ENCODE measurements at places on chromosomes 5 and 9.

- peak; percentile 49 for DNase-seq
These were observed 107.2 kb downstream of the PDE4D start for GRCh38 chr5:59786334-59786805.

- DNase-seq = no peak
These were observed 31.6 kb downstream of the DAB2IP start for GRCh38 chr9:121682926-121683515.

- no peak for DNase-seq
These were observed 270.7 kb upstream of the PAPPA start for GRCh38 chr9:115882911-115883310.

DNA sequence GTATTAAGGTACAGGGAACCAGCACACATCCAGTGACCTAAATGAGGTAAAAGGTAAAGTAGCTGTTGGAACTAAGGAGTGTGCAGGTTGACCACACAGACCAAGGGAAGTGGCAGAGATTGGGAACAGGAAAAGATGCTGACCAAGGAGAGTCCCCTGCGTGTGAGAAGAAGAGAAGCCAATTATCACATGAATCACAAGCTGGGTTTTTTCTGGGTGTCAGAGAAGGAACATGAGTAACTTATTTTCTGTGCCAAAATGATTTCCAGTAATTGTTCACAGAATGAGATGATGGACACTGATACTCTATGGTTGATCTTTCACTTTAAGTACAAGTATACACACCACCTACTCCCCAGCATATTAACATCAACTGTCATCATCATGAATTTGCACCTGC lies 130.7 kb upstream of the ACO1 start:
- peak; percentile 32 for DNase-seq

GRCh38 chr9:99296291-99296951 lies 74.3 kb downstream of the SEC61B start:
- no peak for DNase-seq

DNA sequence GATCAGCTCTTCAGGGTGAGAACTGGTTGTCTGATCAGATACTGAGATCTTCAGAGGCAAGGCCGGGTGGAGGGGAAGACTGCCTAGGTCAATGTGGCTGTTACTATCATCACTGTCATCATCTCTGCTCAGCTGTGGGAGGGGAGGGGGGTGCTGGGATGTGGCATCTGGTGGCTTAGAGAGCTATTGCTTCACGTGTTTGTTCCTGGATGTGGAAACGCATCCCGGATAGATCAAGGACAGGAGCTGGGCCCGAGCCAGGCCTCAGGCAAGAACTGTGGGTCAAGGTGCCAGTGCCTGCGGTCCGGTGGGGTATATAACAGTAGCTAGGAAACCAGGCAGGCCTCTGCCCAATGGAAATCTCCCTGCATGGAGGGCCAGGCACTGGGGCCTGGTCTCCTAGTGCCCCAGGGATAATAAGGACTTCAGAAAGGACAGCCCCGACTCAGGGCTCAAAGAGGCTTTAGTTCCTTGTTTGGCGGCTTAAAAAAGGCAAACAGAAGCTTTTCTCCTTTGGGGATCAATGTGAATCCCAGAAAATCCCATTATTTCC lies 30.3 kb upstream of the TIFAB start:
- DNase-seq = peak; percentile 41

DNA sequence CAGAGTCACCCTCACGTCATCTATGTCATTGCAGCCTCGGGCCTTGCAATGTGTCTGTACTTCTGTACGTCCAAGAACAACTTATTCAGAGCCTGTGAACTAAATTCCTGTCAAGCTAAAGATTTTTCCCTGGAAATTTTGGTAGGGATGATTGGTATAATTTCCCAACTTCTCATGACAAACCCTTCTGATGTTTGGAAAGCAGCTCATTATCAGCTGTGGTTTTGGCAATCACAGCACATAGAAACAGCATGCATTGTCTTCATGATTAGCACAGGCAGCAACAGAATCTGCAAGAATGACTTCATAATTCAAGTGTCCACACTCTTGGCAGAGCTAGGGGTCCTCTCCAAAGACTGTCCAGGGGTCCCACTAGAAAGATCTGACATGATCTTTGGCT lies 49.5 kb downstream of the APBA1 start:
- DNase-seq = no peak

DNA sequence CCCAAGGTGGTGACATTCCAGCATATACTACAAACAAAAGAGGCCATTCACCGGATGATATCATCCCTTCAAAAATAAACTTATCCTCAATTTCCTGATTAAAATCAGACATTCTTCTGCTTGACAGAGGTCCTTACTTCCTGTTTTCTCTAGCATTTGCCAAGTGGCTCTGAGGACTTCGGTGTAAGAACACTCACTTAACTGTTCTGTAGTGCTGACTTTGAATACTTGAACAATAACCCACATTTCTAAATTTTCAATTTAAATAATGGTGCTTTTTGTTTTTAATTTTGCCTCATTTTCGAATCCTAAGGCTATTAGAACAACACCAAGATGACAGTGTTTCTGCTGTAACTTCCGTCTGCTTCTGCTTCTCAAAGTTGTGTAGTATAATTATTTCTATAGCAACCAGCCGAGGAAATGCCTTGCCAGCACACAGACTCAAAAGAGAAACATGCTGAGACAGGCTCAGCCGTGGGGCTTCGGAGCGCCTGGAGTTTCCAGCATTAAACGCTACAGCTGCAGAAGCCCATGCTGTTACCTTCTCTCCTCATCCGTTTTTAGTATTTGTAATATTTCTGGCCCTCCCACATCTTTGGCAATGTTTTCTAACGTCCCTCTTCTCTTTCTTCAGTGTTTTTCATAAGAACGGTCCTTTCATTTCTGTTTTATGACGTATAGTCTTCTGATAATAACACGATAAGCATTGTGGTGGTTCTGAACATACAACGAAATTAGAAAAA lies 19.5 kb upstream of the ANXA1 start:
- peak; percentile 91 for DNase-seq

Measured in suppressor macrophage treated with lipopolysaccharide for 4 hours (primary cell).